ENCODE measurements at places on chromosomes 16 and 17. TPM values are rescaled to one million over a fixed set of nuclear protein-coding genes. Genes with fewer than 3 reads are reported as not detected.

MGAT5B gene
- 0.20 TPM for total RNA-seq

TMEM92 gene
- 1.7 TPM for total RNA-seq

GRCh38 chr16:63323722-63324705 is 1287.8 kb upstream of the CDH8 start:
- no peak for DNase-seq

DNA sequence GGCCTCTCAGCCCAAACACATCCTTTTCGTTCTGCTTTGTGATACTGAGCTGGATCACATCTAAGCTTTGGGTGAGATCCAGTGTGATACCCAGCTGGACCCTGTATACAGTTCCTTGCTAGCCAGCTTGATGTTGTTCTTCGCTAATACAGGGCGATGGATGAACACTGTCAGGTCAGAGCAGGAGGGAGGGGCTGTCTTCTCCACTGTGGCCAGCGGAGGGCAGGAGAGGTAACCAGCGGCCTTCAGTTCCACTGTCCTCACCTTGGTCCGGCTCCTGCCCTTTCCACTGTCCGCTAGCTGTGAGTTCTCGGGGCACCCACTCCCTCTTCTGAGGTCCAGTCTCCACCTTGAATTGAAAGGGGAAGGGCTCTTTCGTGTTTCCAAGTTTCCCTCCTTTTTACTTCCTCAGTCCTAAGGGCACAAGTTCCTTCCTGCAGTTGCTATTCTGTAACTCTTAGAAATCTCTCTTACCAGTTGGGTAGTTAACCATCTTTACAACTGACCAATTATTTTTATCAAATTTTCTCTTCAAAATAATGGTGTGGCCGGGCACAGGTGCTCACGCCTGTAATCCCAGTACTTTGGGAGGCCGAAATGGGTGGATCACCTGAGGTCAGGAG is 3.0 kb upstream of the ZNF213 start:
- DNase-seq = no peak

GRCh38 chr17:1000597-1001461 is 3.9 kb downstream of the TIMM22 start:
- DNase-seq = no peak

HOXB4 gene
- not detected for total RNA-seq

ADCY9 gene
- total RNA-seq = 22.6 TPM

DNA sequence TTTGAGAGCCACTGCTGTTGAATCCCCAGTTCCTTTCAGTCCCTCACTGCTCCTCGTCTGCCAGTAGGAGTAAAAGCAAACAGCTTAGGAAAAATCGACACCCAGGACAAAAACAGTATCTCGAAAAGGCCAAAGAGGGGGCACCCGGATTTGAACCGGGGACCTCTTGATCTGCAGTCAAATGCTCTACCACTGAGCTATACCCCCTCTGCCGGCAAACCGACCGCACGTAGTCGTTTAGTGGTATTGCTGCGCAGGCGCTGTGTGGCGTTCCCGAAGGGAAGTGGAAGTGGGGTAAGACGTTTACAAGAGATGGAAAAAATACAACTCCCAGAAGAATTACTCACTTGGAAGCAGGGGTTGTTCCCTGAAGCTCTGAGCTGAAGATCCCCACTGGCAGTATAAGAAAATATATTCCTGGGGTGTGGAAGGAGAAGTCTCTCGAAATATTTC is 2.2 kb upstream of the PLXDC1 start:
- DNase-seq = no peak

- no peak for DNase-seq
Measured at GRCh38 chr16:80806927-80807340, 2.5 kb upstream of the CDYL2 start.

DNA sequence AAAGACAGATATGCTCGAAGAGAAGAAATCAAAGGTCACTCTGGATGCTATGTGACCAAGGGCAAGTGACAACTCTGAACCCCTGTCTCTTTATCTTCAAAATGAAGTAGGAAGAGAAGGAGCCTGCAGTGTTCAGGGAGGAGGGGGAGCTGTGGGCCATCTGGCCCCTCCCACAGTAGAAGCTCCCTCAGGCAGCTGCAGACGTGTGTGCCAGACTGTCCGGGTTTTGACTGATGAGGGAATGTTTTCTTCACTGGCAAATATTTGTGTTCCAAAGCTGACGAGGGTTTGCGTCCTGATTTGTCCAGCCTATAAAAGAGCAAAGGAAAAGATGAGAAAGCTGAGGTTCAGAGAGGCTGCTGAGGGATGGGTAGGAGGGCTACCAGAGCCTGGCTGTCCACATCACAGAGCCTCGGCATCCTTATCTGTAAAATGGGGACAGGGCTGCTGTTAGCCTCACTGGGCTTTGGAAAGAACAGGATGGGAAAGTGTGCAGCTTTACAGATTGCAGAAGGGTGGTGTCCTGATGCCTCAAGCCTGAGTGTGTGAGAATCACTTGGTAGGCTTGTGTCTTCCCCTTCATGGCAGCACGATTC is 1.8 kb upstream of the GINS2 start:
- DNase-seq = no peak

- no peak for DNase-seq
Measured at GRCh38 chr17:8916466-8916865, 49.0 kb upstream of the PIK3R6 start.

Data from chondrocyte (in vitro differentiated cells).